Naive thymus-derived CD4-positive, alpha-beta T cell (primary cell): ENCODE measurements at places on chromosomes 2 and 18. TPM values are rescaled to one million over a fixed set of nuclear protein-coding genes. Genes with fewer than 3 reads are reported as not detected.

The SLC9A2 gene
- not detected for total RNA-seq

GRCh38 chr2:20972110-20972509, 71.8 kb downstream of the APOB start:
- no peaks in the 10 kb centered on the region for H3K36me3 ChIP-seq
- H3K27ac ChIP-seq, result no peak overlapping the region
- no peak overlapping the region for H3K4me3 ChIP-seq
- H3K4me1 ChIP-seq, result no peaks in the 10 kb centered on the region

GRCh38 chr2:47641366-47641765, 141.6 kb upstream of the MSH6 start:
- no peaks in the 10 kb centered on the region for H3K4me1 ChIP-seq
- H3K4me3 ChIP-seq, result no peak overlapping the region
- H3K36me3 ChIP-seq, result no peaks in the 10 kb centered on the region
- no peak overlapping the region for H3K27ac ChIP-seq

- DNase-seq, result no peak
- H3K4me1 ChIP-seq, result no peaks in the 10 kb centered on the region
- H3K27ac ChIP-seq, result no peak overlapping the region
- H3K36me3 ChIP-seq, result no peaks in the 10 kb centered on the region
- no peaks in the 10 kb centered on the region for H3K27me3 ChIP-seq
Observed at GRCh38 chr2:191650896-191651773, 26.8 kb upstream of the NABP1 start.

- H3K4me3 ChIP-seq, result no peak overlapping the region
- no peak for DNase-seq
- no peaks in the 10 kb centered on the region for H3K27me3 ChIP-seq
- H3K27ac ChIP-seq, result no peak overlapping the region
- no peaks in the 10 kb centered on the region for H3K4me1 ChIP-seq
- no peaks in the 10 kb centered on the region for H3K36me3 ChIP-seq
Observed at GRCh38 chr2:187566712-187567111, 12.5 kb upstream of the TFPI start.

The CXCR1 gene
- not detected for total RNA-seq

- H3K36me3 ChIP-seq, result no peaks in the 10 kb centered on the region
- H3K4me3 ChIP-seq, result no peak overlapping the region
- H3K27ac ChIP-seq, result no peak overlapping the region
- no peaks in the 10 kb centered on the region for H3K4me1 ChIP-seq
- no peak for DNase-seq
Observed at GRCh38 chr2:37827911-37828511, 97.1 kb upstream of the RMDN2 start.

DNA sequence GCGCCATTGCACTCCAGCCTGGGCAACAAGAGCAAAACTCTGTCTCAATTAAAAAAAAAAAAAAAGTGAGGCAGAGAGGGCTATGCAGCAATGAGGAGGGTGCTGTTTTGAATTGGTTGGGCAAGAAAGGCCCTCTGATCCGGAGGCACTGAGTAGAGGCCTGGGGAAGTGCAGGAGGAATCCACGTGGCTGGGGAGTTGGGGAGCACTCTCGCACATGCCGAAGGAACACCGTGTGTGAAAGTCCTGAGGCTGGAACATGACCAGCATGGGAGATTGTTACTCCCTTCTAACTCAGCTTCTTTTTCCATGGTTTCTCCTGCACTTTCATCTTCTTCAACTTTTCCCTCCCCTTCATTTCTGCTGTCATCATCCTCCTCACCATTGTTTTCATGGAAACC, 347.9 kb upstream of the HS6ST1 start:
- H3K27me3 ChIP-seq, result no peaks in the 10 kb centered on the region
- H3K27ac ChIP-seq, result no peak overlapping the region
- no peak overlapping the region for H3K4me3 ChIP-seq
- no peaks in the 10 kb centered on the region for H3K36me3 ChIP-seq
- DNase-seq, result no peak

DNA sequence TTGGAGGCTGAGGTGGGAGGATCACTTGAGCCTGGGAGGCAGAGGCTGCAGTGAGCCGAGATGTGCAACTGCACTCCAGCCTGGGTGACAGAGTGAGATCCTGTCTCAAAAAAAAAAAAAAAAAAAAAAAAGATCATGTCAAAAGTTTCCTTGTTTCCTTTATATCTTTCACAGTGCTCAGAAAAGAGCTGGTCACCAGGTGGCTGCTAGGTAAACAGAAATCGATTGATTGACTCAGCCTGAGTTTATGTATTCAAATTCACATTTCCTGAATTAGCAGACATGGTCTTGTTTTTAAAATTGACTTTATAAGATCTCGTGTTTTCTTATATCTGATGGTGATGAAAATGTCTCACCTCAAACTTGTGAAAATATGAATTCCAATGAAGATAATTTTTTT, 261.8 kb upstream of the FANCL start:
- no peaks in the 10 kb centered on the region for H3K27me3 ChIP-seq
- no peak overlapping the region for H3K27ac ChIP-seq
- H3K4me1 ChIP-seq, result no peaks in the 10 kb centered on the region
- H3K4me3 ChIP-seq, result no peak overlapping the region

The FBXO15 gene
- 1.3 and 1.5 TPM in 2 replicates for total RNA-seq

The TMEM37 gene
- total RNA-seq, result 0.37 TPM

GRCh38 chr2:119387381-119388129, 20.8 kb downstream of the DBI start:
- no peak overlapping the region for H3K4me3 ChIP-seq
- H3K27me3 ChIP-seq, result no peaks in the 10 kb centered on the region
- no peak overlapping the region for H3K27ac ChIP-seq
- H3K36me3 ChIP-seq, result no peaks in the 10 kb centered on the region
- DNase-seq, result no peak

- no peaks in the 10 kb centered on the region for H3K27me3 ChIP-seq
- no peak for DNase-seq
- no peak overlapping the region for H3K4me3 ChIP-seq
- H3K27ac ChIP-seq, result no peak overlapping the region
- no peaks in the 10 kb centered on the region for H3K36me3 ChIP-seq
Observed at GRCh38 chr2:197174539-197175094, 136.0 kb downstream of the ANKRD44 start.
